ENCODE measurements at places on chromosomes 12 and 14.
A peak's percentile ranks its signal among the peaks of the same experiment; 100 is the strongest.

DNA sequence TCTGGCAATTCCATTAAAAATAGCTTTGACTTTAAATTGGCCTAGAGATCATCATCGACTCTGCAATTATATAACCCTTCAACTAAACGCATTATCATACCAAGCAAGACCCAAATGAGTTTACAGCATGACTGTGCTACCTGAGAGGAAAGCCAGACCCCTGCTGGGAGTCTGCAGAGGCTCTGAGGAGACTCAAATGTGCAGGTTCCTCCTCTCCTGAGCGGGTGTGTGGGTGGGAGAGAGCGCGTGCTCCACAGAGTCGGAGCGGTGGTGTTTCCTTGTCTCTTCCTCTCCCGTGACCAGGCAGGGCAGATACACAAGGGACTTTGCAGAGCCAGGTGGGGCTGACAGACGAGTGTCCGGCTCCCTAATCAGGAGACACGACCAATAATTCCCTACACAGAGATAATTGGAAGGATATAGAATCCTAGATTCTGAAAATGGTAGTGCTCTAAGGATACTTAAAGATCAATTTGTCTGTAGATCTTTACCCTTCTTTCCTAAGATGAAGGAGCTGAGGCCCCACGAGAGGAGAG lies 74.1 kb downstream of the SLC8A3 start:
- no peak for DNase-seq

DNA sequence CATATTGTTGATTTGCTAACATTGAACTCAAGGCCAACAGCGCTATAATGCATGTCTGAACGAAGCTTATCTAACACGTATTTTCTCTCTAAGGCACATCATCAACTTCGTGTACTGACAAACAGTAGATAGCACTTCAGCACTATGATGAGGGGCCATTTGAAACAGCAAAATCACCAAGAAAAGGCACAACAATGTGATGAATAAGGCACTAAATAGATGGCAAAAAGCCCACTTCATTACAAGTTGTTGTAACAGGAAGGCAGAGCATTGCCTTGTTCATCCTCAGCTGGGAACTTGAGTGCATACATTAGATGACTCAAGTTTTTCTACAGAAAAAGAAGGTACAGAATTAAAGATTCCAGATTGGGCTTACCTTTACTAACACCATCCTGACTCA lies 75.2 kb downstream of the LIN7A start:
- no peak for DNase-seq

DNA sequence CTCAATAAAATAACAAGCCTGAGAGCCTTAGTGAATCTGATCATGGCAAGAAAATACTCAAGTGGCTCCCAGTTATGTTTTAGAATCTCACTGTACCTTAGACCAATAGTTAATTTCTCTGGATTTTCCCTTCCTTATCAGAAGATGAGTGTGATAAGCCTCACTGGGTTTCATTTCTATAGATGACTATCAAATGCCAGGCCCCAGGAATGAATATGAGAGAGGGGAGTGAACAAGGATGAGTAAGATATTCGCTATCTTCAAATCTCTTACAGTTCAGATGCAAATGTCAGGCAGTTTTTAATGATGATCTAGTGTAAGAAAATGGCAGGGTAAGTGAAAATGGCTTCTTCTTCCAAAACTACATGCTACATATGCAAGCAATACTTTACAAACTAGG lies 26.1 kb upstream of the OR10P1 start:
- DNase-seq: no peak

GRCh38 chr14:74208642-74209041 lies 30.6 kb upstream of the VSX2 start:
- no peak for DNase-seq

- peak; percentile 43 for DNase-seq
Observed at GRCh38 chr12:130619385-130620001, 96.6 kb downstream of the RIMBP2 start.

- no peak for DNase-seq
Observed at GRCh38 chr12:117738233-117738632, 230.6 kb downstream of the KSR2 start.

DNA sequence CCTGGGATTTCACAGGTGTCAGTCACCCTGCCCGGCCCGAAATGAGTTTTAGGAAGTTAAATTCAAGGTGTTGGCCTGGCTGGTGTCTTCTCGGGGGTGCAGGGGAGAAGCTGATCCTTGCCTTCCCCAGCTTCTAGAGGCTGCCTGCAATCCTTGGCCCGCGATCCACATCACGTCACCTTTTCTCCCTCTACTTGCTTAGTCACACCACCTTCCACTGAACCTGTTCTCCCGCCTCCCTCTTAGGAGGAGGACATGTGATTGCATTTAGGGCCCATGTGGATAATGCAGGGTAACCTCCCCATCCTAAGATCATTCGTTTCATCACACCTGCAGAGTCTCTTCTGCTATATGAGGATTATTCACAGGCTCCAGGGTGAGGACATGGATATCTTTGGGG lies 25.4 kb upstream of the ATXN2 start:
- DNase-seq: no peak

All from activated CD8-positive, alpha-beta memory T cell treated with anti-CD3 and anti-CD28 coated beads for 24 hours (primary cell).